ENCODE measurements at places on chromosomes 5 and 9.

- no peak for DNase-seq
These were observed 75.8 kb upstream of the PCSK5 start for GRCh38 chr9:75814667-75815066.

DNA sequence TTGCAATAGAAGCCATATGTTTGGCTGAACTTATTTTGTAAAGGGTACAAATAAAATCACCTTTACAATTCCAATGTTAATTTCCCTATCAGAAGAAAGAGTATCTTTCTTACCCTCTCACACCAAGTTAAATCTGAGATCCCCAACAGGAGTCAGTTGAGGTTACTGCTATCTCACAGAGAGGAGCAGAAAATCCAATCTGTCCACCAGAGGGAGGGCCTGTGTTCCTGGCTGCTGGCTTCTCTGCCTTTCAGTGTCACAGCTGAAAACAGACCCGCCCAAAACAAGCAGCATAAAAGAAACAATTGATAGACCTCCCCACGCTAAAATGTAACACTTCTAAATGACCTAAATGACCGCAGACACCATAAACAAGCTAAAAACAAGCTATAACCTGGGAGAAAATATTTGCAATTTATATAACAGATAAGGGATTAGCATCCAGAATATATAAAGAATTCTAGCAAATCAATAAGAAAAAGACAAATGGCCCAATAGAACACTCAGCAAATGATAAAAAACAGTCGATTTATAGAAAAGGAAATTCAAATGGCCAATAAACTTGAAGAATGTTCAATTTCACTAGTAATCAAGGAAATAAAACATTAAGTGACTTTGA lies 24.5 kb upstream of the MVB12B start:
- peak; percentile 71 for DNase-seq

GRCh38 chr5:139094154-139095131 lies 103.7 kb downstream of the SIL1 start:
- DNase-seq: no peak

DNA sequence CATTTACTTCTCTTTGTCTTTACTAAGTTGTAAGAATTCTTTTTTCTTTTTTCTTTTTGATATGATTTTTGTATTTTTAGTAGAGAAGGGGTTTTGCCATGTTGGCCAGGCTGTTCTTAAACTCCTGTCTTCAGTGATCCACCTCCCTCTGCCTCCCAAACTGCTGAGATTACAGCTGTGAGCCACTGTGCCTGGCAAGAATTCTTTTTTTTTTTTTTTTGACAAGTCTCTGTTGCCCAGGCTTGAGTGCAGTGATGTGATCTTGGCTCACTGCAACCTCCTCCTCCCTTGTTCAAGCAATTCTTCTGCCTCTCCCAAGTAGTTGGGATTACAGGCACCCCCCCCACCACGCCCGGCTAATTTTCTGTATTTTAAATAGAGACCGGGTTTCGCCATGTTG lies 9.9 kb downstream of the NPM1 start:
- DNase-seq: no peak

- DNase-seq: no peak
These were observed 35.4 kb upstream of the GDNF start for GRCh38 chr5:37875051-37875787.

GRCh38 chr9:35162605-35163315 lies 951 bp downstream of the UNC13B start:
- DNase-seq: no peak

DNA sequence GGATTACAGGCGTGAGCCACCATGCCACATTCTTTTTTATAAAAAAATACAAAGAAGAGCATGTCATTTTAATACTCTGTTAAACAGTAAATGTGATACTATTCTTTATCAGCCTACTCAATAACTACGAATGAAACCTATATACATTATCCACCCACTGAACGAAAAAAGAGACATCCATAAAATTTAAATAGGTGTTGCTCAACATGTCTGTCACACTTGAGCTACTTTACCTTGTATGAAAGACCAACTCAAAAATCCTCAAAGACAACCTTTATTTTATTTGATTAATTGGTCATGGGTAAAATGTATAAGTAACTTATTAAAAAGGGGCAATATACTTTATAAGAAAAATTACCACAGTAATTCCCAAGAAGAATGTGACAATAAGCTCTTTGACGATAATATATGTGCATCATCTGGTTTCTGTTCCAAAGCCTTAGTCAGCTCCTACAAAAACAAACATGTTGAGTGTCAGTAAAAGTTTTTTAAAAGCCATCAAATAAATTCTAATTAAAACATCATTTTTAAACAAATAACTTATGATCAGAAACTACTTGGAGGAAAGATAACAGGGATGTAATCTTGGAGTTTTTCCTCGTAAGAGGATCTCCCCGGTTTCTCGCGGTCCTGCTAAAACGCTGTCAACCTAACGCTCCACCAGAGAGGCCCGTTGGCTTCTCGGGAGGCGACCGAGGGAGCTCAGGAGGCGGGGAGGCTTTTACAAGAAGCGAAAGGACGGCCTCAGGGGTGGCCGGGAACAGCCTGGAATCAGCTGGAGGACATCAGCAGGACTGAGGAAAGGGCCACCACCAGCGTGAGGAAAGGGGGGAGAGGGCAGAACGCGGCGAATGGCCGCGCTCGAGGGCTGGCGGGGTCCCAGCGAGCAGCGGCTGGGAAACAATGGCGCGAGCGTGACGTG lies 13.5 kb upstream of the ANKRD18B start:
- peak; percentile 73 for DNase-seq

DNA sequence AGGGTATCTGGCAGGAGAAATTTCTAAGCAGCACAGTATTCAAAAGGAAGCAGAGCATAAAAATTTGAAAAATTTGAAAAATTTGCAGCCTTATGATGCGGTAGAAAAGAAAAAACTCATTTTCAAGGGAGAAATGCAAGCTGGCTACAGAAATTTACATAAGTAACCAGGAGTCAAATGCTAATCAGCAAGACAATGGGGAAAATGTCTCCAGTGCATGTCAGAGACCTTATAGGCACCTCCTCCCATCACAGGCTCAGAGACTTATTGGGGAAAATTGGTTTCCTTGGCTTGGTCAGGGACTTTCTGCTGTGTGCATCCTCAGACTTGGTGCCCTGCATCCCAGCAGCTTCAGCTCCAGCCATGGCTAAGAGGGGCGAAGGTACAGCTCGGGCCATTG lies 35.8 kb downstream of the IZUMO3 start:
- DNase-seq: no peak

DNA sequence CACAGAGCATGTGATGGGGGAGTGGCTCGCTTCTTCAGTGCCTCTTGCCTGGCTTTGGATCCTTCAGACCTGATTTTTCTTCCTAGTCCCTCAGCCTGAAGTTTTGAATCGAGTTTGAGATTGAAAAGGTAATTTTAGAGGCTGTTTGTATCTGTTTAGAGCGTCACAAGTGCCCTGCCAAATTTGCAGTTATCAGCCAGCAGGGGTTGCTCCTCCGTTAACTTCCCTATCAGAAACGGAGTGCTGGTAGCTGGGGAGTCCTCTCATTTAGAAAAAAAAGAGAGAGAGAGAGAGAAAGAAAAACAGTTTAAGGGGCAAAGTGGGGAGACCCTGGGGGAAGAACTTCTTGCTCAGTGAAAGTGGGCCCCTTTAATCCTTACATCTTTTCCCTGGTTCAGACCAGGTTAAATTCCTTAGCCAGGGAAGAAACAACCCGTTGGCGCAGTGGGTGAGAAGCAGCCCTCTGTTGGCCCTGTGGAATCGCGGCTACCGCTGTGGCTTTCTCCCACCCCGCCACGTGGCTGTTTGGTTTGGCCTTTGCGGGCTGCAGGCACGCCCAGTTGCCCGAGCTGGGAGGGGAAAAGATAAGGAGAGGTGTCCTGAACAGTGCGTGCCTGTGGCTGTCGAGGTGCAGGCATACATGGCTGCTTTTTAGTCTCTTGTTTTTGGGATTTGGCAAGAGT lies 576.7 kb upstream of the ACO1 start:
- no peak for DNase-seq

- no peak for DNase-seq
These were observed 267.6 kb downstream of the TMEM167A start for GRCh38 chr5:82809420-82810143.

DNA sequence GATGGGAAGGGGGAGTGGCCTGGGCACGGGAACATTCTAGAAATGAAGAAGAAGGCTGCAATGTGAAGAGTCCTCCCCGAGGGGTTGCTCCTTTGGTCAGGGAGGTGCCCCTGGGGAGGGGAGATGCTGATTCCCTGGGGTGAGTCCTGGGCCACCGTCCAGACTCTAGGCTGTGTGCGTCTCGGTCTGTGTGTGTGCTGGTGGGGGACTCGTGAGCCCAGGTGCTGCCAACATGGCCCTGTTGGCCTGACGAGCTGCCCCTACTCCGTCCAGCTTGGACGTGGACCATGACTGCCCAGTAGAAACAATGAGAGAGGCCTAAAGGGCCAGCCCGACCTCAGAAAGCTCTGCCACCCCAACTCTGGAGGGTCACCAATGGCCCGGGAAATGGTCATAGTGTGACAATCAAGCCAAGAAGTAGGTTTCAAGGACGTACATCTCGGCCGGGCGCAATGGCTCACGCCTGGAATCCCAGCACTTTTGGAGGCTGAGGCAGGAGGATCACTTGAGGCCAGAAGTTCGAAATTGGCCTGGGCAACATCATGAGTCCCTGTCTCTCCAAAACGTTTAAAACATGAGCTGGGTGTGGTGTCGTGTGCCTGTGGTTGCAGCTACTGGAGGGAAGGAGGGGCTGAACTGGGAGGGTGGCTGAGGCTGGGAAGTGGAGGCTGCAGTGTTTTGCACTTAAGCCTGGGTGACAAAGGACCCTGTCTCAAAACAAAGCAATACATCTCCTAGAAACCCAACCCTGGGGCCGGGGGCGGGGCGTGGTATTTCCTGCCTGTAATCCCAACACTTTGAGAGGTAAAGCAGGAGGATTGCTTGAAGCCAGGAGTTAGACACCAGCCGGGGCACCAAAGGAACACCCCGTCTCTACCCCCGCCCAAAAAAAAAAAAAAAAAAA lies 17.0 kb downstream of the LHX3 start:
- peak; percentile 5 for DNase-seq

DNA sequence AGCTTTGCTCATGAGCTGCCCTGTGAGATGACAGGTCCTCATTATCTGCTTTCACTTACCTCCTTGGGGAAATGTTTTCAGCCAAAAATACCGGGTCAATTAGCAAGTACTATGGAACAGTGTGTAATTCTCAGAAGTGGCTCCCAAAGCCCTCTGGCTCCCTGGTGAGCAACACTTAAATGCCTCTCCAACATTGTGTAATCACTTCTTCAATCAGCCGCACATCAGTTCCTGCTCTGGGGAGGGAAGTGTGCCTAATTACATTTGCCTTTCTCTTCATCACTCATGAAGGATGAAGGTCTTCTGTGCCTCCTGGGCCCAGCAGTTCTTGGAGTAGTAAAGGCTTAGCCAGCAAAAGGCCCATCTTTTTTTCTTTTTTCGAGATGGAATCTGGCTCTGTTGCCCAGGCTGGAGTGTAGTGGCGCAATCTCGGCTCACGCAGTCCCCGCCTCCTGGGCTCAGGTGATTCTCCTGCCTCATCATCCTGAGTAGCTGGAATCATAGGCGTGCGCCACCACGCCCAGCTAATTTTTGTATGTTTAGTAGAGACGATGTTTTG lies 23.1 kb downstream of the NIM1K start:
- no peak for DNase-seq

DNA sequence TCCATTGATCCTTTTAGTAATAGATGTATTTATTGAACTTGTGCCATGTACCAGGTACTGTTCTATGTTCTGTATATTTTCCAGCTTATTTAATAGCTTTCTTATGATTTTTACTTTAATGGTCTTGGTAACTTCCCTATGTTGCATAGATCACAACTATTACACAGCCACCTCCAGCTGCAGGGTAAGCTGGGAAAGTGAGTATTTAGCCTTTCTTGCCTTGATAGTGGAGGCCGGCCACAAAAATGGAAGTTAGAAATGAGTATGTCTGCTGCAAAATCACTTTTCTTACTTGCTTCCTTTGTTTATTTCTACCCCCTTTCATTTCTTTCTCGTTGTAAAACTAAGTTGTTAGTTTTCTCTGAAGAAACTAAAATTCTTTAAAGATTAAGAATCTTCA lies 43.1 kb upstream of the ANKDD1B start:
- DNase-seq: no peak
